Glomerular endothelial cell (primary cell): ENCODE measurements at places on chromosomes 5 and 9. TPM values are rescaled to one million over a fixed set of nuclear protein-coding genes. Genes with fewer than 3 reads are reported as not detected.

DNA sequence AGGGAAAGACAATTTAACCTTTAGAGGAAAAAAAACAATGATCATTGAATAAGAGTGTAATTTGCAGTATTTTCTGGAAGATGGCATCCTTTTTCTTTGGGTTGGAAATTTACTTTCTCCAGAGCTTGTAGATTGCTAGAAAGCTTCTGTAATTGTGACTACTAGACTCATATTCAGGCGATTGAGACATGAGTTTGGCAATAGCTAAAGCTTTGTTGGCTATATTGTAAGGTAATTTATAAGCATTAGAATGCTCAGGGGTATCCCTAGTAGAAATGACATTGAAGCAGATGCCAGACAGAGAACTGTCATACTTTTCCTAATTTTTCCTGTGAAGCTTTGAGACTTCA, 115.3 kb downstream of the UNC13B start:
- DNase-seq = no peak

DNA sequence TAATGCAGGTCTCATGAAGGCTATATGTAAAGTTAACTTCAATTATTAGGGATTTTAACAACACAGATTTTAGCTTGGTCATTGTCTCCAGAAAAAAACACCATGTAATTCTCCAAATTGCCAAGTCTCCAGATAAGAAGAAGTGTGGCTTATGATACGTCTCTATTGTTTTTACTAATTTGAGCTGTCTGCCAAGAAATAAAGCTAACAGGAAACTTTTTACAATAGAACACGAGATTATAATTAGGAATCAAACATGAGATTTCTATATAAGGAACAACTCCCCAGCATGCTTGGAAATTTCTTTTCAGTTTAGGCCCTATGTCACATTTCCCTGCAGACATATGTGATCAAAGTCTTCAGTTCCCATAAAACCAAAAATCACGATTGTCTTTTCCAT, 142.7 kb downstream of the MCTP1 start:
- peak; percentile 41 for DNase-seq

GRCh38 chr5:165057145-165057544, 1551.7 kb downstream of the MAT2B start:
- DNase-seq = no peak

DNA sequence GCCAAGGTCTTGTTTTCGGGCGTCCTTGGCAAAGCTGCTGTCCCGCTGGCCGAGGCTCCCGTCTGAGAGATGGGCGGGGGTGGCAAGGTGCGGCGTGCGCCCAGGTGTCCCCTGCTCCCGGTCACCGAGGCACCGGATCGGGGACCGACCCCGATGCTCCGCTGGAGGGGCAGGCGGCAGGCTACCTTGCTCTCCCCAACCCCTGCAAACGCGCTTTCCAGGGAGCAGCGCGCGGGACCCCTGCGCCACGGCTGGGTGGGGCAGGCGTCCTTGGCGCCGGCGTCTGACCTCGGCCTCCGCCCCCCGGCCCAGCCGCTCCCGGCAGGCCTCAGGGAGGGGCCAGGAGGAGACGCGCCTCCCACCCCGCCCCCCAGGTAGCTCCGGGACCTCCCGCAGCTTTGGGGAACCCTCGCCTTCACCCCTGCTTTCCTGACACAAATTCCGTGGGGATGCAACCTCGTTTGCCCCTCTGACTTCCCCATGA, 551 bp downstream of the N4BP3 start:
- DNase-seq = no peak

- DNase-seq = no peak
Measured at GRCh38 chr9:134725605-134725940, 84.0 kb downstream of the COL5A1 start.

- peak; percentile 9 for DNase-seq
Measured at GRCh38 chr5:75368391-75368790, 31.4 kb downstream of the HMGCR start.

DNA sequence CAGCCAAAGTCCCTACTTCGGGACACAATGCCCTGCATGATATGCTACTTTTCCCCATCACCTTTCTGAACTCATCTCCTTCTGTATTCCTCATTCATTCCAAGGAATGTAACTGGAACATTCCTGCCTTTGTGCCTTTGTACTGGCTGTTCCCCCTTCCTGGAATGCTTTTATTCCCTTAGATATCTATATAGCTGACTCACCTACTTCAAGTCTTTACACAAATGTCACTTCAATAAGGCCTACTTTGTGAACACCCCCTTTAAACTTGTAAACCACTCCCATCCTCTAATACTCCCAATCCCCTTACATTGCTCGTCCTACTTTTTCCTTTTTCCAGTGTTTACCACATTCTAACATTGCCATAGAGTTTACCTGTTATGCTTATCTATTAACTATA, 2.4 kb downstream of the NOL6 start:
- no peak for DNase-seq

GRCh38 chr9:77851882-77852595, 179.6 kb downstream of the GNAQ start:
- no peak for DNase-seq

DNA sequence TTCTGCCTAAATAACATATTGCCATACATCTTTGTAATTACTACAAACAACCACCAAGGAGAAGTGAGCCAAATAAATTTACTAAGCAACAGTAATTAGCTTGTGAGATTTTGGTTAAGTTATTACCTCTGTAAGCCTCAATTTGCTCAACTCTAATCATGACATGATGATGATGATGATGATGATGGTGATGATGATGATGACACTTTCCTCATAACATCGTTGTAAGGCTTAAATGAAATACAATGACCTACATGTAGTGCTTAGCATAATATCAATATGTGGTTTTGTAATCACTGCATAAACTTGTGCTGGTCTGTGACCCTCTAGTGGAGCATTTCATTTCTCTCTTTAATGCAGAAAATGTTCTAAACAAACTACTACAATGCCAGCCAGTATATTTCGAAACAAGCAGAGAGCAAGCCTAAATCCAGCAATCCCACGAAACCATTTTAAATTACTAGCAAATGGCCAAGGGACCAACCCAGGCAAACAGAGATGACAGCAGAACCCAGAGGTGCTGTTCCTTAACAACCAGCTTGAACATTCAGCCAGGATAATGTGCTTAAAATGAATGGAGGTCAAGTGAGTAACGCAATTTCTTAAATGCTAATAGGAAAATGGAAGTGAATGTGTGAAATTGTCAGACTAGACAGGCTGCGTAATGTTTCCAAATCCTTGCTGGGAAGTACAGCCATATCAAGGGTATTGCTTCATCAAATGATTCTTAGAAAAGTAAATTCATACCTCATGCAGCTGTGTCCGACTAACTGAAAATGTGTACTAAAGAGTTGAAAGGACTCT, 281.9 kb upstream of the PUM3 start:
- DNase-seq = no peak

GRCh38 chr5:14635656-14636055, 28.9 kb upstream of the OTULIN start:
- no peak for DNase-seq

GRCh38 chr5:60350794-60351193, 349.2 kb downstream of the DEPDC1B start:
- DNase-seq = no peak

DNA sequence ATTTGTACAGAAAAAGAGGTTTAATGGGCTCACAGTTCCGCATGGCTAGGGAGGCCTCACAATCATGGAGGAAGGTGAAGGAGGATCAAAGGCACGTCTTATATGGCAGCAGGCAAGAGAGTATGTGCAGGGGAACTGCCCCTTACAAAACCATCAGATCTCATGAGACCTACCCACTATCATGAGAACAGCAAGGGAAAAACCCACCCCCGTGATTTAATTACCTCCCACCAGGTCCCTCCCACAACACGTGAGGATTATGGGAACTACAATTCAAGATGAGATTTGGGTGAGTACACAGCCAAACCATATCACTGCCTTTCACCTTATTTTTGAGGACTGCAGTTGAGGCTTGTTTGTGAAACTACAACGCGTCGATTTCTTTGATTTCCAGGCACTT, 20.9 kb upstream of the NEUROG1 start:
- no peak for DNase-seq

- no peak for DNase-seq
Measured at GRCh38 chr5:131749138-131749537, 47.7 kb downstream of the FNIP1 start.

DNA sequence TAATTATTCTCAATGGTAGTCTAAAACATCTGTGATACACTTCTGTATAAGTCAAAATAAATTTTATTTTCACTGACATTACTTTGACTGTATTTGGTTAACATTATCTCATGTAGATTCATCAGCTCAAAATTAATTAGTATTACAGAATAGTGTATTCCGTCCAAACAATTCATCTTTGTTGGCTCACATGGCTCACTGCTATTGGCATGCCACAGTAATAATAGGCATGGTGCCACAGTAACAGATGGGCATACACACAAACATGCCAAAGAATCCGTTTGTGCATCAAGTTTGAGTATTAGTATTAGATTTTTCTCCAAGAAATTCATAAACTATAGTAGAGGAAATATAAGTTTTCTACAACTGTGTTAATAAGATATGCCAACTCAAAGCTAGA, 14.2 kb downstream of the AP3B1 start:
- no peak for DNase-seq

DNA sequence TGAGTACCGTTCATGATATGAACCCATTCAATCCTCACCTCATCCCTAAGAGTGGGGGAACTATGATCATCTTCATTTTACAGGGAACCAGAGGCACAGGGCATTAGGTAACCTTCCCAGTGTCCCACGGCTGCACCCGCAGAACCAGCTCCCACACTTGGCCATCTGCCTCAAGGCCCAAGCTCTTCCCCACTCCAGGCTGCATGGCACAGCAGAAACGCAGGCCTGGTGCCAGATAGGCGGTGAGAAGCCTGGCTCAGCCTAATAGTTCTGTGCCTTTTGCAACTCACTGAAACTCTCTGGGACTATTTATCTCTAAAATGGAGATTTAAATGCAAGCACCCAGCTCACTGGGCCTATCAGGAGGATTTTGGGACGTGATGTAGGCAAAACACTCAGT, 90.8 kb upstream of the ZNF618 start:
- DNase-seq = no peak

DNA sequence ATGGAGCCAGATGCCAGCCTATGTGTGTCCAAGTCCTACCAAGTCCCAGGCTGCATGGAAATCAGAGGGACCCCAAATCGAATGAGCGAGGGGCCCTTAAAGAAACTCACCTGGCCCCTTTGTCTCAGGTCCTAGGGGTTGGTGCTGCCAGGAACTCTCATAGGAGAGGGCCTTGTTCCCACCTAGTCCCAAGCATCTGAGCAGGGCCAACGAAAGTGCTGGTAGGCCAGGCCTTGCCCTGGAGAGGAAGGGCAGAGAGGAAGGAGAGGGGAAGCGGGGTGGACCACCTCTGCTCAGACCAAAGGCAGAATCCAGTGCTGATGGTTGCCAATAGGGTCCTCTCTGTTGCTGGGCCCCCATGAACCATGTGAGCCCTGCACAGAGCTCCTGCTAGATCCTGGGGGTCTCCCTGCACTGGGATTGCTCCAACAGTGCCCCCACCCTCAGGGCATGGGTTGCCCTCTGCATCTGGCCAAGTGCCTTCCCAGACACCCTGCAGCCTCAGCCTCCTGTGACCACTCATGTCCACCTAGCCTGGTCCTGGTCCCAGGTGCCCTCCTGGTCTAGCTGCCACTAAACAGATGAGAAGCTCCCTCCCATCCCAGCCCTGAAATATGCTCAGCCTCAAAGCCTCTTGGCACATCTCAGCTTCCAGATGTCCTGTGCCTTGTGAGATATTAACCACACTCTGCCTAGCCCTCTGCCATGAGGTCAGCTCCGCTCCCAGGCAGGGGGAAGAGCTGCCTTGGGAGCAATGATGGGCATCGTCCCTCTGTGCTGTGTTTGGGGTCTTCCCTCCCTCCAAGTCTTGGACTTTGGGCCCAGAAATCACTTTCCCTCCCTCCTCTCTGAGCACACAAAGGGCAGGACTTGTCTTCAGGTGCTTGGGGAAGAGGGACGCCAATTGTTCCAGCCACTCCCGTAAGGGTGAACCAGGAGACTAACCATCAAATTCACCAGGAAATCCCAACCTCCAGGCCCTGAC, 109.6 kb downstream of the ADAMTS2 start:
- DNase-seq = no peak

DNA sequence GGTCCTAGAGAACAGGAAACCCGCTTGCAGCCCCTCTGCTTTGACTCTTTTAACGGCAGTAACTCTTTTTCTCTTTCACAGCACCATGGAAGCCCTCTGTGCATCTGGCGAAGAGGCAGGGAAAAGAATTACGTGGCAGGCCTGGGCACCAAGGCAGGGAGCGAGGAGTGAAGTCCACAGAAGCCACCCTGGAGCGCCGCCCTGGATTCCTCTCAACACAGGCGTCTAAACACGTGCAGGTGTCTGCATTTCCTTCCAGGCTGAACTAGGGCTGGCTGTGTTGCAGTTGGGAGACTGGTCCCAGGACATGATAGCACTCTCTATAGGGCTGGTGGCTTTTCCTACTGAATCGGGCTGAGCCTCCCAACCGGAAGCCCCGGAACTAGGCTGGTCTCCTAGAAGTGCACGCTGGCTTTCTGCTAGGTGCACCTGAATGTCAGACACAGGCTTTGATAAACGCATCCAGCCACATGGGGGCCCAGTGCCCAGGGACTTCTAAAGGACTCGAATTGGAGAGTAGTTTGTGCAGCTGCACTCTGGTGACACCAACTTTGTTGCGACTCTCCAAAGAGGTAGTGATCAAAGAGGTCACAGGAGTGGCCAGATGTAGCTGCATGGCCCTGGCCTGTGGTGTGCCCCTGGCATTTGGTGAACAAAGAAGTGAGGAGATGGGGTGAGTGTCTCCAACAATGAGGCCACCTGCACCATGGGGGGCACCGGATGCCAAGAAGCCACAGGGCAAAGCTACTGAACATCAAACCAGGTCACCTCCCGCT, 54.5 kb downstream of the AK8 start:
- DNase-seq = no peak

- DNase-seq = no peak
Measured at GRCh38 chr9:114775981-114776380, 29.9 kb downstream of the TNFSF15 start.

- no peak for DNase-seq
Measured at GRCh38 chr5:39448506-39449128, 23.8 kb upstream of the DAB2 start.

DNA sequence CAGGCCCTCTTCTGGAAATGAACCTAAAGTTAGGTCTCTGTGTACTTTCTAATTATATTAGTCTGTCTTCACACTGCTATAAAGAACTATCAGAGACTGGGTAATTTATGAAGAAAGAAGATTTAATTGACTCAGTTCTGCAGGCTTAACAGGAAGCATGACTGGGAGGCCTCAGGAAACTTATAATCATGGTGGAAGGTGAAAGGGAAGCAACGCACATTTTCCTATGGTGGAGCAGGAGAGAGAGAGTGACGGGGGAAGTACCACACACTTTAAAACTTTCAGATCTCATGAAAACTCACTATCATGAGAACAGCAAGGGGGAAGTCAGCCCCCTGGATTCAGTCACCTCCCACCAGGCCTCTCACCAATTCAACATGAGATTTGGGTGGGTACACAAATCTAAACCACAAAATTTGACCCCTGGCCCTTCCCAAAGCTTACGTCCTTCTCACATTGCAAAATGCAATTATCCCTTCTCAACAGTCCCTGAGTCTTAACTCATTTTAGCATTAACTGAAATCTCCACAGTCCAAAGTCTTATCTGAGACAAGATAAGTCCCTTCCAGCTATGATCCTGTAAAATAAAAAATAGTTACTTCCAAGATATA, 40.7 kb downstream of the TRIP13 start:
- DNase-seq = no peak

- DNase-seq = no peak
Measured at GRCh38 chr5:74576941-74577456, 63.5 kb downstream of the ENC1 start.

SLCO6A1 gene
- total RNA-seq = not detected in 2 replicates

DRD1 gene
- not detected in 2 replicates for total RNA-seq

ZFP2 gene
- total RNA-seq = 0.39 and 0.82 TPM in 2 replicates

MEIKIN gene
- not detected in 2 replicates for total RNA-seq

EPB41L4A gene
- total RNA-seq = 26.5 and 33.8 TPM in 2 replicates

MARCHF11 gene
- total RNA-seq = not detected in 2 replicates

PAIP2 gene
- total RNA-seq = 48.5 and 56.1 TPM in 2 replicates

CDX1 gene
- total RNA-seq = not detected in 2 replicates
